IPS DF 6.9 (cell line): ENCODE measurements at places on chromosomes 1 and 21.

- H3K27me3 ChIP-seq: no peaks in the 10 kb centered on the region
- H3K4me3 ChIP-seq: no peak overlapping the region
- H3K27ac ChIP-seq: no peak overlapping the region
Observed at GRCh38 chr1:222182641-222183040, 365.3 kb downstream of the HHIPL2 start.

GRCh38 chr1:195376190-195376589, 1232.0 kb downstream of the KCNT2 start:
- no peak overlapping the region for H3K4me3 ChIP-seq
- no peak for DNase-seq
- no peaks in the 10 kb centered on the region for H3K4me1 ChIP-seq
- no peak overlapping the region for H3K27ac ChIP-seq
- no peaks in the 10 kb centered on the region for H3K36me3 ChIP-seq
- H3K27me3 ChIP-seq: no peaks in the 10 kb centered on the region

- H3K4me1 ChIP-seq: peaks cover 5% of the 10 kb centered on the region; the same call in 1 of the 2 replicates
- no peak overlapping the region for H3K27ac ChIP-seq
- H3K36me3 ChIP-seq: no peaks in the 10 kb centered on the region
- no peak overlapping the region for H3K4me3 ChIP-seq
Observed at GRCh38 chr1:1684031-1684681, 8.4 kb downstream of the SLC35E2B start.

GRCh38 chr1:100543640-100544039, 5.7 kb downstream of the GPR88 start:
- peaks cover 23% of the 10 kb centered on the region for H3K27me3 ChIP-seq
- no peak overlapping the region for H3K4me3 ChIP-seq
- H3K27ac ChIP-seq: no peak overlapping the region
- H3K36me3 ChIP-seq: no peaks in the 10 kb centered on the region

DNA sequence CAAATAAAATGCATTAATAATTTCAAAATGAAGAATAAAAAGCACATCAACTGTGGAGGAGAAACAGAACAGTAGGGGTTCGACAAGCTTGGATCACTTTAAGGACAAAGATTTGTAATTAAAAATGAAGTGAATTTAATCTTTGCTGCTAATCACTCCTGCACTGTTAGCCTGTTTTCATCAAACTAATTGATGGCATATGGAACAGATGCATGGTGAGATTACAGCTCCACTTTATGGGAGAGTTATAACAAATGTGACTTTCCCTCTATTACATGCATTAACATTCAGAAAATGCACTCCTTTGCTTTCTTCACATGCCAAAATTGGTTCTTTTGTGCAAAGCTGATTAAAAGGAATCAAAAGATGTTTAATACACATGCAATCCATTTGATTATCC, 207.2 kb upstream of the C21orf91 start:
- no peak overlapping the region for H3K27ac ChIP-seq
- H3K4me1 ChIP-seq: 0 out of 2 replicates have a peak, but pooled peaks cover 3% of the 10 kb centered on the region
- no peaks in the 10 kb centered on the region for H3K36me3 ChIP-seq
- H3K27me3 ChIP-seq: no peaks in the 10 kb centered on the region
